ENCODE measurements at places on chromosomes 6 and 20.
A peak's percentile ranks its signal among the peaks of the same experiment; 100 is the strongest.

DNA sequence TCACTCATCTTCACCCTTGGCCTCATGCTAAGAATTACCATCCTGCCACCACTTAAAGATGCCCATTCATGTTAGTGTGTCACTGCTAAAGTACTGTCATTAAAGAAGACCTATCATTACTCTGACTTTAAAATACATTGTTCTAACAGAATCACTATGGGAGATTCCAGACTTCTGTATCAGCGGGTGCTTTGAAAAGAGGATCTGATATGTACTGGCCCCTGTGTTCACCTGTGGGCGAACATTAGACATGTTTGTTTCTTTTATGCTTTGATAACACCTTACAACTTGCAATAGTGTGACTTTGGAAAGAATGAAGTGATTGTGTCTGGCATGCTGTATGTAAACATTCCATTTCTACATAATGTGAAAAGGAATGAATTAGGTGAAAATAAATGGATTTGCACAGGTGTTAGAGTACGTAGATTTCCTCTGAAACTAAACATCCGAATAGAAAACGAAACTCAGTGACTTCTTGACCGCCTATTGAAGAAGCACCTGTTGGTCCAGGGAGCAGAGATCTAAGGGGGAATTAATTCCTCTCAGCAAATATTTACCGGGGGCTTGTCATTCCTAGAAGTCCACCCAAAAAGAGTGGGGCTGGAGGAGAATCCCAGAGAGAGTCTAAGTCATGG is 132.3 kb downstream of the CARMIL1 start:
- no peak for DNase-seq

- DNase-seq, result no peak
Observed at GRCh38 chr20:34155836-34156235, 43.8 kb upstream of the EIF2S2 start.

DNA sequence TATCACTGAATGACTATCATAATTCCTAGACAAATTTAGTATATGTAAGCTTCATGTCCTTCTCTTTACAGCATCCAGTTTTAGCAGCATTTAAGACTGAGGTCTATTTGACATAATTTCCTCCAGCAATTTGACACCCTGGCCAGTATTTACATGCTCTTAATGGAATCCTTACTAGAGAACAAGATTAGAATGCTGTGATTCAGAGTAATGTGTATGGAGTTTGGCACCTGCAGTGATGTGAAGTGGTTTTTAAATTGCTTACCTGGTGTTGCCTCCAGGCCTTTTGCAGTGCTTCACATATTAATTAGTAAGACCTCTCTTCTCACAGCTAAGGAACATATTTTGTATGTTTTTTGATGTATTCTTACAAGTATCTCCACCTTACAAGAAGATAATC is 9.8 kb downstream of the NKX2-4 start:
- peak; percentile 90 for DNase-seq

- DNase-seq, result no peak
Observed at GRCh38 chr20:2402271-2402980, 21.7 kb downstream of the TGM6 start.

DNA sequence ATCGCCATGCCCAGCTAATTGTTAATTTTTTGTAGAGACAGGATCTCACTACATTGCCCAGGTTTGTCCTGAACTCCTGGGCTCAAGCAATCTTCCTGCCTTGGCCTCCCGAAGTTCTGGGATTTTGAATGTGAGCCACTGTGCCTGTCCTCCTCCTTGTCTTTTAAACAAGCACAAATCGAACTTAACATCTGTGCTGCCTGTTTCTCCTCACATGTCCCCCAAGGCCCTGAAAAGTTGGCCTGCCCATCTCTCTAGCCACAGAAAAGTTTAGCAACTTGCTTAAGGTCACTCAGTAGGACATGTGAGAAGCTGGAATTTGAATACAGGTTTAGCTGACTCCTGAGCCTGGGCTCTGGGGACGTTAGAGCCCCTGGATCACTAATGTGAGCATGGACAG is 115.7 kb upstream of the KCNG1 start:
- DNase-seq, result no peak

- DNase-seq, result no peak
Observed at GRCh38 chr6:158283304-158283980, 28.8 kb upstream of the TULP4 start.

GRCh38 chr6:160427312-160428068 is 79.3 kb downstream of the SLC22A3 start:
- DNase-seq, result no peak

DNA sequence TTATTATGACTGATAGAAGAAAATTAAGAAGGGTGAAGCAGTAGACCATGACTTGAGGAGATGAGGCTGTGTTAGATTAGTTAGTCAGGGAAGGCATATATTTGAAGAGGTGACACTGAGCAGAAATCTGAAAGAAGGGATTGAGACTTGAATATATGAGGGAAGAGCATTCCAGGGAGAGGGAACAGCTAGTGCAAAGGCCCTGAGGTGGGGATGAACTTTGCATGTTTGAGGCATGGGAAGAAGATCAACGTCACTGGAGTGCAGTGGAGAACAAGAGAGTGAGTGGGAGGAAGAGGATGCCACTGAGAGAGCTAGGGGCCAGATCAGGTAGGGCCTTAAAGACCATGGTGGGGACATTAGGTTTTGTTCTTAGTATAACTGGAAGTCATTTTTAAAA is 119.0 kb downstream of the ZDHHC14 start:
- no peak for DNase-seq

GRCh38 chr6:96649926-96650325 is 87.0 kb downstream of the FHL5 start:
- no peak for DNase-seq

DNA sequence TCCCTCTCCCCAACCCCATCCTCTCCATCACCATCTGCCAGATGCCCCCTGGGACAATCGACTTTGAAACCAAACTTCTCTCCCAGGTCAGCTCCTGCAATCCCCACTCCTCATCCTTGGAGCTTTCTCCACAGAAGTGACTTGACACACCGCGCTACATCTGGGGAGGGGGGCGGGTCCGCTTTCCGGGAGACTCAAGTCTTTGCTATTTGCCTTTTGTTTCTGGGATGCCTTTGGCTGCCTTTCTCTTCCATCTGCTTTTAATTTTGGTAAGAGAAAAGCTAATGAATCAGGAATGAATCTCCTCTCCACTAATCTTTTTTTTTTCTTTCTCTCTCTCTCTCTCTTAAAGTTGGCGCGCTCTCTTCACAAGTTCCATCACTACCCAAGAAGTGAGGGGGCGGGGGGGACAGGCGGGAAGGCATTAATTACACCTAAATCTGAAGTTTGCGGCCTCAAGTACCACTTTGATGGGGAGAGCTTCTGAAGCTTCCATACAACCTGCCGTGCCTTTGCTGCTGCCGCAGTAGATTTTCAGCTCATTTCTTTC is 664 bp upstream of the TPBG start:
- no peak for DNase-seq

DNA sequence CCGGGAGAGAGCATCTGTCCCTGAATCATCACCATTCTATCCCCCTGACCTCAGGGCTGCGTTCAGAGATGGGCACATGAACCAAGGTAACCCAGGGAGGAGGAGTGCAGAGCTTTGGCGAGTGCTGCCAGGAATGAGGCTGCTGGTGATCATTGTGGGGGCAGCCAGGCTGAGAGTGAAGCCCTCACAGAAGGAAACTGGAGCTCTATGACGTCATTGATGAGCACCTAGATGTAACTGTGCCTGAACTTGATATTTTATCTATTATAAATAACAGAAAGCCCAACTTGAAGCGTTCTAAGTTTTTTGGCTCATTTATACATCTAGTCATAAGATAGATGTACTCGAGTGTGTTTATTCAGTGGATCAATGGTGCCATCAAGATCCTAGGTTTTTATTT is 17.3 kb upstream of the TSHZ2 start:
- no peak for DNase-seq

DNA sequence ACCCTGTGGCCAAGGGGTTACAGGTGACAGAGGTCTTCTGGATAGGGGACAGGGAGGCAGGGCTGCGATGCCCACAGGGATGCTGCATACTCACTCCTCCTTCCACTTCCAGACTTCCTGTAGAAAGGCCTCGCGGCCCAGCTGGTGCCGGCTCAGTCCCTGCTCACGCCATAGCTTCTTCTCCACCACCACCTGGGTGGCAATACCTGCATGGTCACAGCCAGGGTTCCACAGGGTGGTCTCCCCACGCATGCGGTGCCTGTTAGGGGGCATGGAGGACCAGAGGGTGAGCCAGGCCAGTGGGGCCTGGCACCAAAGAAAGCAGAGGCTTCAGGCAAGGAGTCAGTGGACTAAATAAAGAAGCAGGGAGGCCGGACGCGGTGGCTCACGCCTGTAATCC is 8.3 kb upstream of the VWA7 start:
- DNase-seq, result no peak

- DNase-seq, result peak; percentile 73
Observed at GRCh38 chr6:49541210-49541724, 9.2 kb upstream of the C6orf141 start.

GRCh38 chr6:34236131-34236442 is 586 bp upstream of the HMGA1 start:
- no peak for DNase-seq

GRCh38 chr6:163469459-163469985 is 55.0 kb downstream of the QKI start:
- no peak for DNase-seq

DNA sequence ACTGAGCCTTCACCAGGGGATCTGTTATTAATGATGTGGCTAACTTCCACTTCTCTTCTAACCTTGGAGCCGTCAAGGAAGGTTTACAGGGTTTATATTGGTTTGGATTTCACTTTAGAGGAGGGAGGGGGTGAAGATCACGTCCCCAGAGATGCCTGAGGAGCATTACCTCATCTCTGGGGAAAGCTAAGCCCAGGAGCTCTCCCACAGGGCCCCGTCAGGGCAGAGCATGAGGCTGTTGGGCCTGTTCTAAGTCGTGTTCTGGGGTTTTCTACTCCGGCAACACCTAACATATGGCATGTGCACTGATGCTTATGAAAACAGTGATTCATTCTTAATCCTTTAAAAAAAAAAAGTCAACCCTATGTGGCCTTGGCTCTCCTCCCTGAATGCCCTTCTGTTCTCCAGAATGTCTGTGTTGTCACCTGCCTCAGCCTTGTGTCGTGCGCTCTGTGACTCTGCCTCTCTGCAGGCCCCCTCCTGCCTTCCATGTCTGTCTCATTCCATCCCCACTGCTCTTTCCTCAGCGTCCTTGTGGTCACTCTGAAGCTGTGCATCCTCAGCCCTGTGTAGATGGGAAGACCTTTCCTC is 97.4 kb upstream of the JARID2 start:
- no peak for DNase-seq

GRCh38 chr6:25157183-25157582 is 122.0 kb upstream of the CARMIL1 start:
- DNase-seq, result no peak

DNA sequence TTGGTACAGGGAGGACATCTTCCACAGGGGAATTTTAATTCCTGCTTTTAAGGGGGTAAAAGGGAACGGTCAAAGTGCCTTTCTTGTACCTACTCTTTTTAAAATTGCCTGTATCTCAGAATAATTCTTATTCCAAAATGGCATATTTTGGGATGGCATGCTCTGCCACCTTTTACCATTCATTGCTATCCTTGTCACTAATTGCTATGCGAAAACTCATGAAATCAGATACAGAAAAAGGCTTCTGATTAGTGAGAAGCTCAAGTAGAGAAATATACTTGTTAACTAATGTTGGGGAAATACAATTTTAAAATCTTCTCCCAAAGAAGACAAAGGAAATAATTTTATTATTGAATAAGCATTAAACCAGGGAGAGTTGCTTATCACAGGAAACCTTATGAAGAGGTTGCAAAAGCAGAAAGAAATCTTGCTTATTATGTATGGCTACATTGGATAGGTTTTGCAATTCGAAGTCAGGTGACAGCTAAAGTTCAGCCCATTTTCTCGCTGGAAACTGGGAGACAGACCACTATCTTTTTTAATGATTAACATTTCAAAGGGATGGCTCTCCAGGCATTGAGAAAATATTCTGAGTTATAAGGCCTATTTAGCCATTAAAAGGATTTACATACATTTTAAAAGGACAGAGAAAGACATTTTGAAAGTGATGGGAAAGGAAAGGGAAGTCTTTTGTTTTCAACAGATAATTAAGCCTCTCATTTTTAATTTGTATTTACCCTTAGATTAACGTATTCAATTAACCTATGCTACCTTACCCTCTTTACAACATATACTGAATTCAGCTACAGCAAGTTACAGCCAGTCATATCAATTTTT is 110.3 kb upstream of the PRSS16 start:
- DNase-seq, result no peak

DNA sequence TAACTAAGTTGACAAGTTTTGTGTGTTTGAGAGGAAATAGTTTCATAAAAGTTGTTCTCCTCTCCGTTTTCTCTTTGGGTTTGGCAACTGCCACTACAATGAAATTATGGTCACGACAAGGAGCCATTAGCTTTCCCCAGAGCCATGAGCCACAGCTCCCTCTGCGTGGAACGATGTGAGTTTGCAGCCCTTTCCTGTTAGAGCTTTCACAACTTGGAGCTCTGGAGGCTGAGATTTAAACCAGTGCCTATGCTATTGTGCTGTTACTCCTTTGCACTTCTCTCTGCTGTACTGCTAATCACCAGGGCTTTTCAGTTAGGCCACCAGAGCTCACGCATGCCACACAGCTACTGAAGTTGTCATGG is 29.3 kb upstream of the TXNDC5 start:
- no peak for DNase-seq

DNA sequence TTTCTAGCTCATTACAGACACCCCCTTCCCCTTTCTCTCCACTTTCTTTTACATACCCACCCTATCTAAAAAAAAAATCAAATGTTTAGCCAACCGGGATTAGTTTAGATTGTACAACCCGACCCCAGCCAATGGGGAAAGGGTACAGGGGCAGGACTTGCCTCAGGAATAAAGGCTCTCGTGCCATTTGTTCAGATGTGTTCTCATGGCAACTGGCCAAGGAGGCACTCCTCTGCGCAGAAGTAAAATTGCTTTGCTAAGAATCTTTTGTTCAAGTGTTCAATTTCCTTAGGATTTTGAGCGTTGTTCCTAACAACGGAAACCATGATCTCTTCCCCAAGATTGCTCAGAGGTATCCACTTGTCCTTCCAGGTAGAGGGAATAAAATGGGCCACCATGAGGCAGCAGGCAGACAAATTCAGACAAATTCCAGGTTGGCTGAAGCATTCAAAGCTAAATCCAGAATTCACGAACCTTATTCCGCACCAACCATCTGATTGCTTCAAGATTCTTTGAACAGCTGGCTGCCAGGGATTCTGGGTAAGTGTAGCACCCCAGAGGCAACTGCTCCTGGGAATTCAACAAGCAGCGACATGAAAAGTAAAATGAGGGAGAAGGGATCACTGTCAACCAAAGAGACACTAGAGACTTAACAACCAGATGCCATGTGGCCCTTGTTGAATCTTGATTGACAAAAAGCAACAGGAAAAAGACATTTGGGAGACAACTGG is 431.8 kb downstream of the PREX1 start:
- no peak for DNase-seq

GRCh38 chr6:89409461-89410035 is 2.5 kb downstream of the RRAGD start:
- DNase-seq, result no peak
